C1 segment of cervical spinal cord (tissue), 14 donors: ENCODE measurements at places on chromosomes 2 and 18.

DNA sequence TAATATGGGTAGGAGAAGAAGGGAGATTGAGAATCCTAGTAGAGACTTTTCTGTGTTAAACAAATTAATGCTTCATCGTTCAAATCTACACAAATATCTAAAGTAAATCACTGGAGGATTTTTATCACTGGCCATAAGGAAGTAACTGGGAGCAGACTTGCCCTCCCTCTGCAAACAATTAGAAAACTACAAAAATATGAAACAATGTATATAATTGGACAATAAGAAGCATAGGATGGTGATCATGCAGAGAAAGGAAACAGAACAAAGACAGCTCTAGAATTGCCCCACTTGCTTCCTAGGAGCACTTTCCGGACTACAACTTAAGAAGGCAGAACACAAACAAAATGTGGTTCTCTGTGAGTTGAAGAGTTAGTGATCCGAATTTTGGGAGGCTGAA is 452.7 kb upstream of the KLHL29 start:
- DNase-seq: no peak

- no peak for DNase-seq
Observed at GRCh38 chr18:38972571-38972970, 1407.0 kb upstream of the CELF4 start.

GRCh38 chr2:125855204-125855603 is 800.8 kb upstream of the GYPC start:
- no peak for DNase-seq

DNA sequence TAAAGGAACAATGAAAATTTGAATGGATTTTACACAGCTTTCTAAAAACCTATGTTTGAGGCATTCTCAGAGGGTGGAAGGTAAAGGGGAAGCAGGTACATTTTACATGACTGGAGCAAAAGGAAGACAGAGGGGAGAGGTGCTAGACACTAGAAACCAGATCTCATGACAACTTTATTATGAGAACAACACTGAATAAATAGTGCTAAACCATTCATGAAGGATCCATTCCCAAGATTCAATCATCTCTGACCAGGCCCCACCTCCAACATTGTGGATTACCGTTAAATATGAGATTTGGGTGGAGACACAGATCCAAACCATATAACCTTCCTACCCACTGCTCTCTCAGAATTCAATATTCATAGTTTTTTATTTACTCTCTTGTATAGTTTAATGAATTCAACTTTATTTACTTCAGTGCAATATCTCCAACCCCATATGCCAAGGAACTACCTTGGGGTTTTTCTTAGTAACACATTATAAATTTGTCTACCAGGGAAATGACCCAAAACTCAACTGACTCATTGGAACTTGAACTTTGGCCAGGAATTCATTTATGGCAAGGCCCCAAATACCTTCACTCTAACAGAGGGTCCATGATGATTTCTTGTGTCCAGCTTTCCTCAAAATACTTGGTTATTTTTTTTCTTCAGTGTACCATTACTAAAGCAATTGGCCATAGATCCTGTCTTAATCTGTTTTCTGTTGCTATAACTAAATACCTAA is 317.8 kb downstream of the GULP1 start:
- DNase-seq: no peak

- no peak for DNase-seq
Observed at GRCh38 chr2:42196403-42197267, 27.5 kb downstream of the EML4 start.

DNA sequence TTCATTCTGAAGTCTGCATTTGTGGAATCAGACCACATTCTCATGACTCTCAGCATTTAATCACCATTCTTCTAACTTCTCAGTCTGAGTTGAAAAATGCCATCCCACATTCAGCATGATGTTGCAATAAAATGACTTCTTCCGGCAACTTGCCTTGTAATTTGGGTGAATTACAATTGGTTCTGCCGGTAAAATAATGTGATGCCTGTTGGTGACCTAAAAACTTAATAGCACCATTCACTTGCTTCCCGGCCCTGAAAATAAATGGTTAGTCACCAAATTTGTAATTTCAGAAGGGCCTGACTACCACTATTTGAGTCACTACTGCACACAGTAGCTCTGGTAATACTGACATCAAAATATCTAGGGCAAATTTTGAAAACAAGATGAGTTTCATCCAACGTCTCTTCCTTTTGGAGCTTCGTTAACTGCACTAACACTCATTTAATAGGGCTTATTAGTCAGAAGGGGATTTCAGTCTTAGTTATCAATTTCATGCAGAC is 637.1 kb upstream of the CHAC2 start:
- no peak for DNase-seq

DNA sequence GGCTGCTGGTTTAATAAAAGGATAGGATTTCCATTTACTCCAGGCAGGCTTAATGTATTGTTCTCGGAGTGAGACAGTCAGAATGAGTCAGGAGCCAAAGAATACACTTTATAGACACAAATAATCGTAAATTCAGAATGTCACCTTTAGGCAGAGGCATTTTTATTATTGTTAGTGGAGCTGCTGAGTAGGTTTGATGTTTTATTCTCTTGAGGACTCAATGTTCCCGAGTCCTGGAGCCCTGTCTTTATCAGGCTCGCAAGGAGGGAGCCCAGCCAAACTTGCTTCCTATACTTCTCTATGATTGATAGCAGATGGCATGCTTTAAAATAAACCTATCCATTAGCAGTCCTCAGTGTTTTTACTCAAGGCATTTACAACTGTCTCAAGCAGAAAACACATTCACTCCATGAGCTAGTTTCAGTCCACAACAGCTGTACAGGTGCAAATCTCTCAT is 492.3 kb upstream of the ZEB2 start:
- DNase-seq: no peak

GRCh38 chr2:124985270-124985669 is 960.2 kb downstream of the CNTNAP5 start:
- no peak for DNase-seq

- DNase-seq: no peak
Observed at GRCh38 chr2:137846993-137847392, 117.3 kb upstream of the HNMT start.

- DNase-seq: no peak
Observed at GRCh38 chr2:201450954-201451291, 335 bp downstream of the TRAK2 start.

DNA sequence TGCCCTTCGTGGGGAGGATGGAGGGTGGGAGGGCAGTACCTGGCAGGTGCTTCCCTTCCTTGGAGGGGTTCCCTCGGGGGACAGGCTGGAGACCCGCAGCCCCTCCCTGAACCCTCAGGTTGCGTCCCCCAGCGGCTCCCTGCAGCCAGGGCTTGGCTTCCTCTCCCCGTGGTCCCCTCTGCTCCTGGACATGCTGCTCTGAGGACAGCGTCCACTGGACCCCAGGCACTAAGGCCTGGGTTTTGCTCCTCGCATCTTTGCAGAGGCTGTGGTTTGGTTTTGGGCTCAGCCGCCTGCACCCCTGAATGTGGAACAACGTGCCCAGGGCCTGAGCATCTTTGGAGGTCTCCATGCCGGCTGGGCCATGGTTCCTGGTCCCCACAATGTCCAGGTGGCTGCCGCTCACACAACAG is 133.5 kb downstream of the PTGR3 start:
- DNase-seq: no peak

- DNase-seq: no peak
Observed at GRCh38 chr18:33735428-33735827, 157.4 kb downstream of the ASXL3 start.

GRCh38 chr2:168245074-168245825 is 2.1 kb downstream of the STK39 start:
- no peak for DNase-seq

- no peak for DNase-seq
Observed at GRCh38 chr2:54468673-54469072, 12.5 kb downstream of the SPTBN1 start.

DNA sequence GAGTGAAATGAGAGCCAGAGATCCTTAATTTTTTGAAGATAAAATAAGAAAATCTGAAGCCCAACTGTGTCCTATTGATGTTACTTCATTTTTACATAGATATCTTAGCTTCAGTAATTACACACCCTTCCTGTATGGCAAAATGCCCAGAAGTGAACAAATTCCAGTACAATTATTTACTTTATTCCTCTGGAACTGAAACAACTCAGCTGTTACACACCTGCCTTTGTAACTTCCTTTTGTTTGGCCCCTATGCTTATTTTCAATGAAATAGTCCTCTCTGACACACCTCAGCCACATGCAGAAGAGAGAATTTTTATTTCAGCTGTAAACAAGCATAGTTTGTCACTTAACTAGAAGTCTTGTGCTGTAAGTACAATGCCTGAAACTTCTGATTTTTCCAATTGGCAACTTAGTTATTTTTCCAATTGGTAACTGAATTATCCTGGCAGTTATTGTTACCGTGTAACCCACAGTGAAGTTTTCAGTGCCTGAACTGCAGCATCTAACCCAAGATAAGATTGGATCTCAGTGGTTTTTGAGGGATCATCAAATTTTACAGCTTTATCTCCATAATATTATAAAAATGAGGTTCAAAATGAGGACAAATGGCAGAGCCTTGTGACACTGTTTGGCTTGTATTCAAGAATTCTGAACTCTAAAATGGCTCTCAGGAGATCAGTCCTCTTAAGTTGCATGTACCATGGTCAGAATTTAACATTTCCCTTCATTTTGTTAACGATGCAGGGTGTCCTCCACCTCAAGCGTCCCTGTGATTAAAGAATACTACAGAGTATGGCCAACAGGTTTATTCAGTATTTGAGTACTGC is 82.6 kb downstream of the PKP4 start:
- no peak for DNase-seq

- DNase-seq: no peak
Observed at GRCh38 chr2:151087377-151087776, 174.3 kb downstream of the RBM43 start.

DNA sequence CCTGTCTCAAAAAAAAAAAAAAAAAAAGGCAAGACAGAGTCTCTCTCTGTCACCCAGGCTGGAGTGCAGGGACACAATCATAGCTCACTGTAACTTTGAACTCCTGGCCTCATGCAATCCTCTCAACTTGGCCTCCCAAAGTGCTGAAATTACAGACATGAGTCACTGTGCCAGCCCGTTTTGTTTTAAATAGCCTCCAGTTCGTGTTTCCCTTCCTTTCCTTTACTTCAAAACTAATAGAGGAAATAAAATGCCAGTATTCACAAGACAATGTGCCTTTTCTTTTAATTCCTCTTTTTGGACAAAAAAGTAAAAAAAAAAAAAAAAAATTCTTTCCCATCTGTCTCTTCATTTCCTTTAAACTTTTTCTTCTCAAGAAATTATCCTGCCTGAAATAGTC is 54.5 kb upstream of the ACMSD start:
- DNase-seq: no peak

GRCh38 chr18:78679031-78679430 is 300.6 kb upstream of the SALL3 start:
- DNase-seq: no peak

- DNase-seq: no peak
Observed at GRCh38 chr2:10245021-10245420, 57.7 kb upstream of the HPCAL1 start.

DNA sequence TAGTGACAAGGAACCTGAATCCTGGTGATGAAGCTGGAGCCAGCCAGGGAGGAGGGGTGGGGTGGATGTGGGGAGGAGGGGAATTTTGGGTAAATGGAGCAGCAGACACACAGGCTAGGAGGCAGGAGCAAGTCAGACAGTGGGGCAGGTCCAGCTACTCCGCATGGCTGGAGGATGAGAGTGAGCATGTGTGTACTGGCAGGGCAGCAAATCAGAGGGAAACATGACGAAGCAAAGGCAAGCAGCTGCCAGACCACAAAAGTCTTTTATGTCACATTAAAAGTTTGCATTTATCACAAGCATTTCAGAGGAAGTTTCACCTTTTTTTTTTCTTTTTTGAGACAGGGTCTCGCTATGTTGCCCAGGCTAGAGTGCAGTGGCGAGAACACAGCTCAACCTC is 11.9 kb upstream of the KIDINS220 start:
- no peak for DNase-seq

GRCh38 chr2:192123847-192124246 is 70.9 kb downstream of the TMEFF2 start:
- no peak for DNase-seq

GRCh38 chr2:215888680-215889079 is 124.7 kb downstream of the MREG start:
- DNase-seq: no peak

DNA sequence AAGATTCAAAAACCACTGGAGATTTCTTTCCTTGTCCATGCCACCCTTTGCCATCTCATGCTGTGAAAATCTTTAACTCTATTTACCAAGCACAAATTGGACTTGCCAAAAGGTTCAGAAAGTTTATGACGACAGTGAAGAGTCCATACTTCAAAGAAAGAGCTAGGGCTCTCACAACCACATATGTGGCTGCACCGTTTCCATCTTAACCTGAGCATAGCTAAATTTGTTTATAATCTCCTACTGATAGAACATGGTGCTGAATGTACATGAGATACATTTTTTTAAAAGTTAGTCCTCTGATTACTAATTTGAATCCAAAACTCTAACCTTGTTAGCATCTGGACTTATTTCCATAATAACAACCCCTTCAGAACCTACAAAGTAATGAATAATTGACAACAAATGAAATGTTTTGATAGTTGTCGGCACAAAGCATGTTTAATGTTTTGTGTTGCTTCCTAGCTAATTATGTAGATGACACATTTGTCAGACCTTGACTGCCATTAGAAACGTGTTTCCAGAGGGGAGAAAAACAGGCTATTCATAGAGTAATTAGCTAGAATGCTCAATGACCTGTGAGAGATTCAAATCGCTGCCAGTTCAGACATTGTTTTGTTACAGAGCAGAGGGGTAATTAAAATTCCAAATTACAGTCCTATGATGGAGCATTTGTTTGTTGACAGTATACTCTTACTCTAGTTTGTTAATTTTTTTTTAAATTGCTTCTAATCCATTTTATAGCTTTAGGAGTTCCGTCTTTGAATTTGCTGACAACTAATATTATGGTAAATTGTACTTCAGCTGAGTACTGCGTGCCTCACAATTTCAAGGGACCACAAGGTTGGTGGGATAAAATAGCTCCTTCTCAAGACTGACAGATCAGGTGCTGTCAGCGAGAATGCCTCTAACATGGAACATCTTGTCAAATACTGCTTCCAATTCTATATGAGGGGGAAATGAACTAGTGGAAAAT is 31.8 kb downstream of the ARHGAP15 start:
- no peak for DNase-seq

GRCh38 chr2:50765146-50765545 is 266.8 kb downstream of the NRXN1 start:
- DNase-seq: no peak

- no peak for DNase-seq
Observed at GRCh38 chr2:228675646-228676045, 494.2 kb upstream of the SPHKAP start.

DNA sequence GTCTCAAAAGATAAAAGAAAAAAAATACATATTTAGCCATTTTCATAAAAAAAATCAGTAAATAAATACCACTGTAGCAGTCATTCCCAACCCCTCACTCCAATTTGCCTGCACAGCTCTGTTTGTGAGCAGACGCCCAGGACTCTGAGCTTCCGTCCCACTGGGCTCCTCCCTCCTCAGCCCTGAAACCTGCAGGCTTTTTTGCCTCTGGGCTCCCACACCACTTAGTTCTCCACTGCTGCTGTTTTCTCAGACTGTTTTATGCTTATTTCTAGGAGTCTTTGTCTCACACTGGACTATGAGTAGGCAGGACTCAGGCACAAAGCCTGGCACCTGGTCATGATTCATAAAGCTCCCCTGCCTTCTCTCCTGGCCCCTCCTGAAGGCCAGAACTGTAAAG is 6.1 kb upstream of the CXCR1 start:
- no peak for DNase-seq
